ENCODE measurements at places on chromosomes 3 and 15. TPM values are rescaled to one million over a fixed set of nuclear protein-coding genes. Genes with fewer than 3 reads are reported as not detected.

The GP9 gene
- 3.7 TPM for total RNA-seq

GRCh38 chr3:160842021-160843005 lies 86.3 kb downstream of the PPM1L start:
- no peaks in the 10 kb centered on the region for H3K36me3 ChIP-seq
- H3K27me3 ChIP-seq = no peaks in the 10 kb centered on the region
- H3K27ac ChIP-seq = no peak overlapping the region
- no peak overlapping the region for H3K4me3 ChIP-seq

GRCh38 chr3:193776626-193777358 lies 183.8 kb downstream of the OPA1 start:
- H3K36me3 ChIP-seq = no peaks in the 10 kb centered on the region
- no peak for DNase-seq
- H3K4me3 ChIP-seq = no peak overlapping the region
- peaks cover 5% of the 10 kb centered on the region for H3K27me3 ChIP-seq
- H3K4me1 ChIP-seq = peaks cover 8% of the 10 kb centered on the region

DNA sequence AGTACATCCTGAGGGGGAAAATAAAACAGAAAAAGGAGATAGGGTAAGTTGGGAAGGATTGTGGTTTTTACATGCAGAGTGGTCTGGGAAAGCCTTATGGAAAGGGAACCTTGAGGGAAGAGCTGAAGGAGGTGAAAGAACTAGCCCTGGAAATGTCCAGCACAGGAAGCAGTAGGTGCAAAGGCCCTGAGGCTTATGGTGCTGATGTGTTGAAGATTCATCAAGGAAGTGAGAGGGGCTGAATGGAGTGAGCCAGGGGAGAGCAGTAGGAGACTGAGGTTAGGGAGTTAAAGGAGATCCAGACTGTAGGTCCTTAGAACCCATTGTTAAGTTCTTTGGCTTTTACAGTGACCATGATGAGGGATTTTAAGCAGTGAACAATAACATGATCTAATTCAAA lies 33.0 kb downstream of the ATP1B3 start:
- no peaks in the 10 kb centered on the region for H3K4me1 ChIP-seq
- no peak overlapping the region for H3K4me3 ChIP-seq
- no peak for DNase-seq
- H3K27me3 ChIP-seq = no peaks in the 10 kb centered on the region

GRCh38 chr3:183725387-183725786 lies 27.8 kb downstream of the YEATS2 start:
- H3K27me3 ChIP-seq = no peaks in the 10 kb centered on the region
- H3K4me3 ChIP-seq = no peak overlapping the region
- no peak overlapping the region for H3K27ac ChIP-seq
- peaks cover 56% of the 10 kb centered on the region for H3K36me3 ChIP-seq

DNA sequence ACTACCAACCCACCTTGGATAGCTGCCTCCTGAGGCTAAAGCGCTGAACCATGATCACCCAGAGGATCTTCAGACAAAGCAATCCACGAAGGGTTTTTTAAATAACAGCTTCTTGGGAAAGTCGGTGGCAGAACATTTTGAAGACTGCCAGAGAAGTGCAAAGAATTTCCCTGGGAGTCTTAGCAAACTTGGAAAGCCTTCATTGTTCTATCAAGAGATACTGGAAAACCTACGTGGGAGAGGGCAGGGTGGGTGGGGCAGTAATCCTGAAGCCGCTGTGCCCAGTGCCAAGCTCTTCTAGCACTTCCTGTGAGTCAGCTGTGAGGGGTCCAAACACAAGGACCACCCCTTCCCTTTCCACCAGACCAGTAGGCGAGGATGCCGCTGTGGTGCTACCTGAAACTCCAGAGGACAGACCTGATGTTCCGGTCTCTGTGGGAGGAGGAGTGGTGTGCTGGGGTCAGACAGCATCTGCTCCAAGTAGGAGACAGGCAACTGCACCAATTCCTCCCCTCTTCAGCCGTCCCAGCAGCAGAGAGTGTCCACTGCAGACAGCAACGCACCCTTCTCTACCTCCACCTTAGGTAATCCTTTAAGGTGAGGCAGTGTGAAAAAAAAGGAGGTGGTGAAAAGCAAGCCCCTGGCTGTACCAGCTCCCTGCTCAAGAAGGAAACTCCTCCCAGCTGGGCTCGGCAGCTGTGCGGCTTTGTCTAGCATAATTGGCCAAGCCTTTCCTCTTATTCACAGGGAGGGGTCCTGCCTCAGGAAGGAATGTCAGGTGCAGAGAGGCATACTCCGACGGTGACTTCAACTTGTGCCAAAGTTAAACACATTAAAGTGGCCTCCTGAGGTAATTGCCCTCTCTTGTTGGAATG lies 99.0 kb downstream of the TMCC1 start:
- H3K4me1 ChIP-seq = no peaks in the 10 kb centered on the region
- no peaks in the 10 kb centered on the region for H3K36me3 ChIP-seq
- H3K4me3 ChIP-seq = no peak overlapping the region
- no peak for DNase-seq

DNA sequence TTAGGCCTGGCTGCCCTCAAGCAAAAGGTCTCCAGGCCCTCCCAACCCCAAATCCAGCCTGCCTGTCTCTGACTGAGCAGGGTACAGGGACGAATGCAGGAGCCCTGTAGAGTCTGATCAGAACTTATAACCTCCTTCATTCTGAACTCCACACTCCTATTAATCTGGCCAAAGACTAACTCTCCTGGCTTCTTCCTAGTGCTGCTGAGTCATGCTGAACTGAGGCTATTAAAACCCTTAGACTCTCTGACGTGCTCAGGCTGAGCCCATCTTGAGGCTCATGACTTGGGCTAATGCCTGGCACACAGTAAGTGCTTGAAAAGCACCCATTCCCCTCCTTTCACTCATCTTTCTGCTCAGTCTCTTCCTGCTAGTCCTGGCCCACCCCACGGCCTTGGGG lies 81.9 kb downstream of the NUP210 start:
- no peaks in the 10 kb centered on the region for H3K27me3 ChIP-seq
- DNase-seq = no peak
- H3K27ac ChIP-seq = no peak overlapping the region
- H3K4me1 ChIP-seq = no peaks in the 10 kb centered on the region

The CCR8 gene
- total RNA-seq = 87.2 TPM

DNA sequence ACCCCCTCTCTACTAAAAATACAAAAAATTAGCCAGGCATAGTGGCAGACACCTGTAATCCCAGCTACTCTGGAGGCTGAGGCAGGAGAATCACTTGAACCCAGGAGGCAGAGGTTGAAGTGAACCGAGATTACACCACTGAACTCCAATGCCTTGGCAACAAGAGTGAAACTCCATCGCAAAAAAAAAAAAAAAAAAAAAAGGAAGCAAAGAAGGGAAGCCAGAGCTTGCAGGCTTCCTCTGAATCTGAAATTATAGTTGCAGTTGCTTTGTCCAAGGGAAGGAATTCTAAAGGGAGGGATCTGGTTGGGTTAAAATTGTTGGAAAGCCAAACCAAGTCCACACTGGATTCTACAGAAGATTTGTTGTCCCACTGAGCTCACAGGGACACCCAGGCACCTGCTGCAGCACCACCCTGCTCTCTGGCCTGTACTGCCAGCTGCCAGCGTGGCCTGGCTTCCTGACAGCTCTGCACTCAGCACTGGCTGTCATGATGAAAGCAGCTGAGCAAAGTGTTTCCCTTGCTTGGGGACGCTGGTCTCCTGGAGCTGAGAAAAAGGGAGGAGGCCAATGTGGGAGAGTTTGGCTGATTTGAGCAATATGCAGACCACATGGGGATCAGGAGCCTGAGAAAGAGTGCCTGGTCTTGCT lies 88.8 kb upstream of the HES1 start:
- H3K27ac ChIP-seq = no peak overlapping the region
- H3K4me1 ChIP-seq = no peaks in the 10 kb centered on the region
- H3K36me3 ChIP-seq = no peaks in the 10 kb centered on the region

- H3K27me3 ChIP-seq = peaks cover 3% of the 10 kb centered on the region
- H3K36me3 ChIP-seq = no peaks in the 10 kb centered on the region
- H3K4me1 ChIP-seq = no peaks in the 10 kb centered on the region
- H3K27ac ChIP-seq = no peak overlapping the region
Measured at GRCh38 chr3:171797873-171798272, 12.4 kb downstream of the PLD1 start.

DNA sequence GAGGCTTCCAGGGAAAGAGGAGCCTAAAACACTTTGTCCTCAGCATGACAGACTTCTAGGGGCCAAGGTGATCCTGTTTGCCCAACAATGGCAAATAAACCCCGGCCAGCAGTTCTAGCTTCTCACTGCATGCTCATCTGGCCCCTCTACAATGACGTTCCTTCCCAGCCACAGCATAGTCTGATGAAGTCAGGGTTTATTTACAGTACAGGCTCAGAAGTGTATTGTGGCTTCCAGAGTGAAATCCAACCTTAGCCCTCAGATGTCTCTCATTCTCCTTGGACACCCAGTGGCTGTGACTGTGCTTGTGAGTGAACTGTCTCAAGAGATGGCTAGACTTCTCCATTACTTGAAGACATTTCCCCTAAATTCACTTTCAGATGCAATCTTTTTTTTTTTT lies 40.8 kb downstream of the BFSP2 start:
- no peak overlapping the region for H3K27ac ChIP-seq
- no peak for DNase-seq
- H3K27me3 ChIP-seq = no peaks in the 10 kb centered on the region
- H3K4me1 ChIP-seq = peaks cover 32% of the 10 kb centered on the region

DNA sequence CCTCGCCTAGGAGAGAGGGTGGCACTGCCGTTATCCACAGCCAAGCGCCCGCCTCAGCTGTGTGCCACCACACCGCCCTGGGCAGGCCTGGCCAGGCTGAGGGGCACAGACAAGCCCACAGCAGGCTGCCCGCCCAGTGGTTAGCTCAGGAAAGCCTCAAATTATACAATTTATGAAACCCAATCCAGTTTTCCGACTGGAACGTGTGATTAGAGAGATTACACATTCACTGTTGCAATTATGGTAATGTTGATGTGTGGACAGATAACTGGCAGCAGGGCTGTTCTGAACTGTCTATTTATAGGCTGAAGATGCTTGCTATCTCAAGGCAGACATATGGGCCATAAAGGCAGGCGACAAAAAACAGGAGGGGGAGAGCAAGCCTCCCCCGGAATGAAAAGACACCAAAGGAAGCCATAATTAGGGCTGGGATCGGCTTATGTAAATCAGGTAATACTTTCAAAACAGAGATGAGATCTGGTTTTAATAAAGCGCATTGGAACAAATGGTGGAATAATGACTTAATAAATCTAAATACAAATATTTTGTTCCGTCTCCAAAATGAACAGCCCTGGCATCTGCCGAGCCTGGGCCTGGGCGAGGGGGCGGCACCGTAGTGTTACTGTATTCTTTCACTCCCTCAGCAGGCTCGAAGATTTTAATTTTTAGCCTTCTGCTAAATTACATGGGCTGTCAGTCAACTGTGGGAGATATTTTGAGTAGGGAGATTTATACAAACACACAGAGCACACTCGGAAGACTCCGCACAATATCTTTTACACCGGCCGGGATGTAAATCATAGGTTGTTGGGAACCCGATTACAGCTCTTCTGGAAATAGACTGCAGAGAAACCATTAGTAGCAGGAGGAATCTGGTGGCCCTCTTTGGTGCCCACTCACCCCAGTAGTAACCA lies 103.1 kb upstream of the TLE3 start:
- no peaks in the 10 kb centered on the region for H3K27me3 ChIP-seq
- H3K4me3 ChIP-seq = no peak overlapping the region
- H3K36me3 ChIP-seq = no peaks in the 10 kb centered on the region
- no peak for DNase-seq
- H3K27ac ChIP-seq = no peak overlapping the region
- H3K4me1 ChIP-seq = peaks cover 11% of the 10 kb centered on the region

DNA sequence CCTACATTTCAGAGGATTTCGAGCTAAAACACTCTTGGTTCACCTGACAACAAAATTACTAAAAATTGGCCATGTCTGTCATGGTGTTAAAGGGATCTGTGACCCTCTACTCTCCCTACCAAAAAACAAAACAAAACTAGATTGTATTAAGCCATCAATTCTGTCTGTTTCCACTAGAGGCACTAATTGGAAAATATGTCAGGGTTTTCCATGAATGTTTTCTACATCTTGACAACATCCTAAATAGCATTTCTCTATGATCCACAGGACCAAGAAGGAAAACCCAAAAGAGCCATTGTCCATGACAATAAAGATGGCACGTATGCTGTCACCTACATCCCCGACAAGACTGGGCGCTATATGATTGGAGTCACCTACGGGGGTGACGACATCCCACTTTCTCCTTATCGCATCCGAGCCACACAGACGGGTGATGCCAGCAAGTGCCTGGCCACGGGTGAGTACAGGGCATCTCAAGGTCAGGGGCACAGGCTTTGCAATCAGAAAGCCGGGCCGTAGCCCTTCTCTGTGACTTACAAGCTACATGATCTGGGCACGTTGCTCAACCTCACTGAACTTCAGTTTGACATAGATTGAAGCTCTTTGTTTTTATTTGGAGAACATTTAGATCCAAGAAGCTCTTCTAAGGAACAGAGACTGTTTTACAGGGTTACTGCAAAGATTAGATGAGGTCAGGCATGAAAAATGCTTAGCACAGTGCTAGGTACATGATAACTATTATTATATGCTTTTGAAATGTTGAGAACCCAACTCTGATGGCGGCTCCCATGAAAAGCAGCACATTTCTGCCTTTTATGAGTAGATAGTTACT lies 74.8 kb downstream of the DNASE1L3 start:
- H3K27me3 ChIP-seq = no peaks in the 10 kb centered on the region
- H3K4me3 ChIP-seq = no peak overlapping the region
- H3K36me3 ChIP-seq = peaks cover 66% of the 10 kb centered on the region
- DNase-seq = no peak

GRCh38 chr3:142077859-142078500 lies 71.4 kb downstream of the TFDP2 start:
- no peaks in the 10 kb centered on the region for H3K4me1 ChIP-seq
- H3K4me3 ChIP-seq = no peak overlapping the region
- no peaks in the 10 kb centered on the region for H3K36me3 ChIP-seq
- no peaks in the 10 kb centered on the region for H3K27me3 ChIP-seq

GRCh38 chr15:39411102-39411989 lies 169.5 kb upstream of the THBS1 start:
- H3K4me1 ChIP-seq = no peaks in the 10 kb centered on the region
- no peak for DNase-seq
- no peaks in the 10 kb centered on the region for H3K36me3 ChIP-seq
- H3K27ac ChIP-seq = no peak overlapping the region
- H3K4me3 ChIP-seq = no peak overlapping the region

DNA sequence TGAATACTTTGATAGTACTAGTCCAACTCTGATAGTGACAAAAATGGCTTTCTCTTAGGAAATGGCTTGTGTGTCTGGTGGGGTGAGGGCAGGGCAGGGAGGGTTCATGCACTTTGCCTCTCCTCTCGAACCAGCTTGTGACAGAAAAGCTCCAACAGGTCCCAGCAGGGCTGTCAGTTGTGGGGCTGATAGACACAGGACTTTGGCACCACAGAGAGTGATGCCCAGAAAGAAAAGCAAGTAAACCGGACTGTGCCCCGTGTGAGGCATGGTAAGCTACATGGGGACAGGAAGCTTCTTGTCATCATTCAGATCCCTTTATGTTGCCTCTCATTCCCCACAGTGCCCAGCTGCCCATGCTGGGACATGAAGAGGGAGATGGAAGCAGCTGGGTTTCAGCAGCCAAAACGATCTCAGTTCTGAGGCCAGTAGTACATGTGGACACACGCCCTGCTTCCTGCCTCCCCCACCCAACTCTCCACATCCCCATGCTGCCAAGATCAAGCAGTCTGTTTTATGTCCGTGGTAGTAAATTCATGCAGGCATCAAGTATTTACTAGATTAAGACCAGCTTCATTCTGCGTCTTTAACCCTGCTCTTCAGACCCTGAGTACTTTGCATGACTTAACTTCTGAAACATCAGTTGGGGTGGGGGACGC lies 29.7 kb upstream of the LIPC start:
- no peaks in the 10 kb centered on the region for H3K4me1 ChIP-seq
- H3K36me3 ChIP-seq = no peaks in the 10 kb centered on the region
- no peak for DNase-seq
- no peak overlapping the region for H3K27ac ChIP-seq
- no peak overlapping the region for H3K4me3 ChIP-seq

The TNFSF10 gene
- total RNA-seq = 29.1 TPM
